ENCODE measurements at places on chromosomes 11 and 22.

GRCh38 chr11:106161775-106162634, 84.5 kb downstream of the AASDHPPT start:
- DNase-seq, result no peak

DNA sequence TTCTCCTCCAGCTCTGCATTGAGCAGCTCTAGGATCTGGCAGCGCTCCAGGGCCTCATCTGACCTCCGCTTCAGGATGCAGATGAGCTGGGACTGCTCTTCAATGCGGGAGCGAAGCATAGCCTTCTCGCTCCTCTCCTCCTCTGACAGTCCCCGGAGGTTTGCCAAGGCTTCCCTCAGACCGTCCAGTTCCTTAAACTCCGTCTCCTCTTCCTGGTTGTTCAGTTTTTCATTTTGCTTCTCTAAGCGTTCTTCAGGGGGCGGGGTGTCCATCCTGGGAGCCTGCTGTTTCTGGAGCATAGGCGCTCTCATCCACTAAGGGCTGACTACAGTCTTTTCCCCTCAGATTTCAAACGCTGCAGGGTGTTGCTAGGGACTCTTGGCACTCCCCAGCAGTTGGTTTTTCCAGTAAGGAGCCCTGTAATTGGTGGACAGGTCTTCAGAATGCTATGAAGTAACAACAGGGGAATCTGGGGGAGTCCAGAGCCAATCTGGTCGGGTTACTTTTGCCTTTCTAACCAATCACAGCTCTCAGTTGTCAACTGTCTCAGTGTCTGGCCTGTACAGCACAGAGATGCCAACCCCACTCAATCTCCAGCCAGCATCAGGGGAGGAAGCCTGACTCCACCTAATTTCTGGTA, at the start of gene CCDC89:
CCDC89 (minus strand) TSS at position 376 of the 640 bp plus-strand sequence; CDS start at position 311, 65 bp downstream.
- no peak for DNase-seq

GRCh38 chr11:45794169-45794568, 10.8 kb upstream of the SLC35C1 start:
- no peak for DNase-seq

DNA sequence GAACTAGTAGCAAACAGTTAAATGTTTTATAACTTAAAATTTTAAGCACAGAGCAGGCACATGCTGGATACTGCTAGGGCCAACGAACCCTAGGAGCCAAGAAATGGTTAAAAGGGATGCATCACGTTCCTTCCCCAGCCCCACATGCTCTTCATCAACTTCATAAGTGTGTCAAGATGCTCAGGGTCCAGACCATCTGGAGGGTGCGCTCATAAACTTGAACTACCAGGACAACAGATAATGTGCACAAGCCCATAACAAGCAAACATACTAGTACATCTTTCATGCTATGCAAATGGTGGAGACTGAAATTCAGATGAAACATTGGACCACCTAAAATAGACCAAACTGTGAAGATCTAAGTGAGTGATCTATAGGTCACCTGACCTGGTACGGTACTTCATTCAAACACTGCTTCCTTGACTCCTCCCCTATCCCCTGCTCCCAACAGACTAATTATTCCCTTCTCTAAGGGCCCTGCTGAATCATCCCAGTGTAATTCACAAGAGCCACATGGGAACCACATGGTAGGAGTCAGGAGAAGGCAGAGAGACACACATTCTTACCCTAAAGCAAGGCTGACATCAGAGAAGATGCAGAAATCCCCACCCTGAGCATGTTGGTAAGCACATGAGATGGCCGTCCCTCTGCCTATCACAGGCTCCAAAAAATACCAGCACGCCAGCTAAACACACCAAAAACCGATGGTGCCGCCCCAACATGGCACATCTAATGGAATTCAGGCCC, 83.9 kb downstream of the ETS1 start:
- no peak for DNase-seq

DNA sequence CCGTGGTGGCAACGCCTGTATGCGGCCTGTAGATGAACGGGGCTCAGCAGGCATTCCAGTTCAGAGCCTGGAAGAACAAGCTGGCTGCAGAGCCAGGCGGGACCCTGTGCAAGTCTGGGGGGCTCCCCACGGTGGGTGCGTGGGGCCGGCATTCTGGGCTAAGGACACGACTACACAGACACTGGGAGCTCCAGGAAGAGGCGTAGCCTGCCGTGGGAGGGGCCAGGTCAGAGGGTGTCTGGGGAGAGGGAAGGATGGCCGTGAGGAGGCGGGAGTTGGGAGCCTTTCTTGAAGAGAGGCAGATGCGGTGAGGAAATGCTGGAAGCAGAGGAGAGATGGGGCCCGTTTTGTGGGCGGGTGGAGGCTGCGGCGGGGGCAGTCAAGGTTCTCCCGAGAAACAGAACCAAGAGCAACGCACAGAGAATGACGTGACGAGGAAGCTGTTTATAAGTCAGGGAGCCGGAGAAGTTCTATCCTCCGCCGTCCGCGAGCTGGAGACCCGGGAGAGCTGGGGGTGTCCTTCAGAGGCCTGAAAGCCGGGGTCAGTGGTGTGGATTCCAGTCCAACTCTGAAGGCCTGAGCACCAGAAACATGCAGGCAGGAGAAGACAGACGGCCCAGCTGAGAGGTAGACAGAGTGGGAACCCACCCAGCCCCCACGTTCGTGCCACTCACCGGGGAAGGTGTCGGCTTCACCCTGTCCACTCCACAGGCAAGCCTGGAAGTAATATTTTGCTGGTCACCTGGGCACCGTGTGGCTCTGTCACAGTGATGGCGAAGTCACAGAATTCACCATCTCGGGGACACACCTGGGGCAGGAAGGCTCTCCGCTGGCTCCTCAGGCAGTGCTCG, 529.6 kb downstream of the BRD1 start:
- peak; percentile 64 for DNase-seq

DNA sequence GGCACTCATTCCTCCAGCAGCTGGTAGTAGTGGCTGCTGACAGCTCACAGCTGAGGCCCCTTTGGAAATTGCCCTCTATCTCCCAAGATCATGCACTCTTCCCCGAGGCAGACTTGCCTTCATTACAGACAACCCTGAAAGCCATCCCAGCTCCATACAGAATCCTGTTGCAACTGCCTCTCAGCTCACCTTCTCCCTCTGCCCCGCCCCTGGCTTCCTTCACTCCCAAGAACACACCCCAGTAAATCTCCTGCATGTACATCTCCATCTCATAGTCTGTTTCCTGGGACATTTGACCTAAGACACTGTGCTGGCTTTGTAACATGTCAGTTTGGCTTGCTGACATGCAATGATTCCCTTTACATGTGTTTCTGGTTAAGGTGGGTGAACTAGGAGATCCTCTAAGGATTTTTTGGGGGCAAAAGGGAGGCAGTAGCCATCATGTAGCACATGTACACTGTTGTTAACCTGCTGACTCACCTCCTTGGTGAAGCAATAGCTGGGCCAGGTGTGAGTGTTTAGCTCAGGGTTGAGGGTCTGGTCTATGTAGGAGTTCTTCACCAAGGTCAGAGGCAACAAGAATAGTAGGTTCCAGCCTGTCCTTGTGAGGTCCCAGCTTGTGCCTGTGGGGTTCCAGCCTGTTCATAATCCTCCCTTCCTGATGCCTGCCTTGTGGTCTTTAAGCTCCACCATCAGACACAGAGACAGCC, 179.6 kb downstream of the CSNK2A3 start:
- DNase-seq, result no peak

GRCh38 chr11:116375221-116375620, 397.6 kb downstream of the BUD13 start:
- DNase-seq, result no peak

GRCh38 chr11:8754241-8754640, 71.6 kb downstream of the RPL27A start:
- no peak for DNase-seq

DNA sequence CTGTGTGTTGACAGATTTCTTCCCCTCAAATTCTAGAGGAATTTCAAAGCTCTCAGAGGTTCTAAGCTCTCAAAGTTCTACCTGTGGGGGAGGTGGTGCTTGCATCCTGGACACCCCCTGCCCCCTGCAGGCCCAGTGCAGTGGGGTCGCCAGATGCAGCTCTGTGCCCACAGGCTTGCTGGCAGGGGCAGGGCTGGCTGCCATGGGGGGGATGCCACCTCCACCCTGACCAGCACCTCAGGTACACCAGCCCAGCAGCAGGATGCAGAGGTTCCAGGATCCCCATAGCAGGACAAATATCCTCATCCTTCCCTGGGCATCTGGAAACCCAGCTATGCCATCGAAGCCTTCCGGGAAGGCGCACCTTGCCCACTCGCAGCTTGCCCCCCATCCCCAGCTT, 91.1 kb downstream of the BRD1 start:
- DNase-seq, result peak; percentile 65

DNA sequence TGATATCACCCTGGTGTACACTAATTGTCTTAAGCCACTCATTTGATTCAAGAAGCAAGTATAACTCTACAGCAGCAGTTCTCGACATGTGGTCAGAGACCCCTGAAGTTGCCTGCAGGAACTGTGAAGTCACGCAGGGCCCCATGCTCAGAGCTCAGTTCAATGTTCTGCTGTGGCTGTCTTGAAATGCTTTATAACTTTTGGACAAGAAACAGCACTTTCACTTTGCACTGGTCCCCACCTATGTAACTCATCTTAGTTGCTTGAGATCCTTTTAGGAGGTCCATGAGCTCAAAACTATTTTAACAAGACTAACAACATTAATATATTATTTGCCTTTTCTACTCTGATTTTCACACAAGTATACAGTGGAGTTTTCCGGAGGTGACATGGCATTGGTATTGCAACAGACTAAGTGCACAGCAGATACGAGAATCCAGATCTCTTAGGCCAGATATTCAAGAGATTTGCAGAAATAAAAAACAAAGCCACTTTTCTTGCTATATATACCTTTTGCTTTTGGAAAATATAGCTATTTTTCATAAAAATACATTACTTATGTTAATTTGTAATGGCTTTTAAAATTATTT, 64.8 kb downstream of the PRR5L start:
- DNase-seq, result no peak

DNA sequence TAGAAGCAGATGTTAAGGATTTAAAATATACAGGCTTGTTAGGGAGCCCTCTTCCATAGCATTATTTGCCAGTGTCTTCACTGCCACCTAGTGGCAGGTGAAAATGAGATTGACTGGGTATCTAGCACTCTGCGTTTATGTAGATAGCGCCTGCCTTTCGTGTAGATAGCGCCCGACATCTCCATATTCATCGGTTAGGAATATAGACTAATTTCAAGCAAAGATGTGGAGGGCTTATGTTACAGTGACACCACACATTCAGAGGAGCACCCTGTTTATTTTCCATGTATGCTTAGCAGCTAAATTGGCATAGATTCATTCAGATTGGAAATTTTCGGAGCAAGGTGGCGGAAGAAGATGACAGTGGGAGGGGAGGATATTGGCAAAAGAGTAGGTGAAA, 72.0 kb downstream of the SLC5A12 start:
- no peak for DNase-seq

DNA sequence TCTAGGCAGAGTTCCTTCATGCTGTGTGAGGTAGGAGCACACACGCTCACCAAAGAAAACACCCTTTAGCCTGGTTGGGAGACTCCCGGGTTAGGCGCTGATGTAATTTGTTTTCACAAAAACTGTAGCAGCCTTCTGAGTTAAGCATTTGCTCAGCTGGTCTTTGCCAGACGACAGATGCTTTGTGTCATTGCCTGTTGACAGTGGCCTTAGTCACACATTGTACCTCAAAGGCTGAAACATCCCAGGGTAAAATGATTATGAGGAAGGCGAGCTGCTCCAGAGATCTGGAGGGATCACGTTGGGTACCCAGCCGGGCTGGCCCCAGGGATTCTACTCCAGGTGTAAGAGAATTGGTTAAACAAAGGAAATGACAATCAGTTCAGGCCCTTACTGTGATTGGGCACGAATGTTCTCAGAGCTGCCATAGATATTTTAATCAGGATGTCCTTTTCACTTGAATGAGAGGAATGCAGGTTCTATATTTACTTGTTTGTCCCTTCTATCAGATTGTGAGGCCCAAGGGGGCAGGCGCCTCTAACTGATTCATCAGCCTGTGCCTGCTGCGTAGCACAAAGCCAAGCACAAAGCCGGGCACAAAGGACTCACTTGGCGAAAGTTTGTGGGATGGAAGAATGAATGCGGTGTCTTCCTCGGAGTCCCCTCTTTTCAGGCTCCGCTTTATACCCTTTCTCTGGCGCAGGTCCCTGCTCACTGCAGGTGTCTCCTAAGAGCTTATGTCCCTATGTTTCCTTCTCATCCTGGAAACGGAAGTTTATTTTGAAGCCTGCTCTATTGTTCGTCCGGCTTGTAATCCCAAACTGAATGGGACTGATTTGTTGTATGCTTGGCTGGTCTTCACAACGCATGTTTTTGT, 47.1 kb downstream of the ADM start:
- no peak for DNase-seq

GRCh38 chr22:36773935-36774334, 2.0 kb downstream of the IFT27 start:
- DNase-seq, result no peak

GRCh38 chr11:121476379-121477032, 23.7 kb upstream of the SORL1-AS1 start:
- DNase-seq, result no peak

DNA sequence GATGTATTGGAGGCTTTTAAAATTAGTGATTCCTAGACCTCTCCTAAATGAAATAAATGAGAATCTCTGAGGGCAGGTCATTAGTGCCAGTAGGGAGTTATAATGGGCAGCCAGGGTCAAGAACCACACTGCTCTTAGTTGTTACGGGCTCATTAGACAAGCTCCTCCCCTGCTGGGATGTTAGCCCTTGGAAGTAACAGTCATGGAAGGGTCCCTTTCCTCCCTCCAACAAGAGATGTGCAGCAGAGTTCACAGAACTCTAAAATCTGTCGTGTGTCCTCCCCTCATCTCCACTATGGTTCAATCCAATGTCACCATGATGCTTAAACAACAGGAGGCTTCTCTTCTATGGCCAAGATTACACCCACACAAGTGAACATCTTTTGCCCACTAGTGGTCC, 419.5 kb downstream of the INSC start:
- DNase-seq, result no peak

DNA sequence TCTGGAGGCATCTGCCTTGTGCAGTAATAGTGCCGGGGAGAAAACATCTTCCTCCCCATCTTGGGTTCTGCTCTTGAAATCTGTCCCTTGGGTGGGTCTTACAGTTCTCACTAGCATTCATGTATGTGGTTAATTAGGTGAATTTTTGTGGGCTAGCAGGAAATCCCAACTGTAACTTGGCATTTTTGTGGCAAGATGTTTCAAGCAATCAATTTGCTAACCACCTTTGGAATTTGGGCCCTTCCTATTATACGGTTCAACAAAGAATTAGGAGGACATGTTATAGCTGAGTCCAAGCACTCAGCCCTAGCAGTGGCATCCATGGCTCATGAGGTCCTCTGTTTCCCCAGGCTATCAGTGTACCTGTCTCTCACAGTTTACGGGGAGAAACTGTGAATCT, 89.1 kb upstream of the MTNR1B start:
- no peak for DNase-seq

Measured in osteocyte (in vitro differentiated cells).